ENCODE measurements at places on chromosomes 4 and X.

- H3K27me3 ChIP-seq = no peaks in the 10 kb centered on the region
- H3K36me3 ChIP-seq = no peaks in the 10 kb centered on the region
These were observed 30.5 kb downstream of the AFF1 start for GRCh38 chr4:86965019-86965976.

DNA sequence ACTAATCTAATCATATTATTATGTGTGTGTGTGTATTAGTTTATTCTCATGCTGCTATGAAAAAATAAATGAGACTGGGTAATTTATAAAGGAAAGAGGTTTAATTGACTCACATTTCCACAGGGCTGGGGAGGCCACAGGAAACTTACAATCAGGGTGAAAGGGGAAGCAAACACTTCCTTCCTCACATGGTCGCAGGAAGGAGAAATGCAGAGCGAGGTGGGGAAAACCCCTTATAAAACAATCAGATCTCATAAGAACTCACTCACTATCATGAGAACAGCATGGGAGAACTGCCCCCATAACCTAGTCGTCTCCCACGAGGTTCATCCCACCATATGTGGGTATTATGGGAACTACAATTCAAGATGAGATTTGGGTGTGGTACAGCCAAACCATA lies 190.9 kb upstream of the TAPT1 start:
- no peak overlapping the region for H3K4me3 ChIP-seq
- no peak overlapping the region for H3K27ac ChIP-seq
- no peaks in the 10 kb centered on the region for H3K36me3 ChIP-seq
- H3K27me3 ChIP-seq = no peaks in the 10 kb centered on the region

GRCh38 chr4:108398316-108398715 lies 222.1 kb upstream of the RPL34 start:
- DNase-seq = no peak
- H3K4me1 ChIP-seq = 0 out of 2 replicates have a peak, but pooled peaks cover 2% of the 10 kb centered on the region
- H3K36me3 ChIP-seq = no peaks in the 10 kb centered on the region
- H3K4me3 ChIP-seq = no peak overlapping the region
- no peaks in the 10 kb centered on the region for H3K27me3 ChIP-seq

GRCh38 chr4:6824071-6824470 lies 41.5 kb downstream of the KIAA0232 start:
- no peaks in the 10 kb centered on the region for H3K27me3 ChIP-seq
- peaks cover 3% of the 10 kb centered on the region for H3K36me3 ChIP-seq
- no peak for DNase-seq
- H3K27ac ChIP-seq = no peak overlapping the region
